Stimulated activated CD4-positive, alpha-beta T cell treated with anti-CD3 and anti-CD28 coated beads, TNF-alpha, amount 100 ng/mL, for 1 hour (primary cell): ENCODE measurements at places on chromosomes 1 and 21.

GRCh38 chr1:226711976-226712741 is 26.9 kb downstream of the ITPKB start:
- no peak for DNase-seq

- no peak for DNase-seq
These were observed 5.2 kb downstream of the DIO1 start for GRCh38 chr1:53899206-53899628.

DNA sequence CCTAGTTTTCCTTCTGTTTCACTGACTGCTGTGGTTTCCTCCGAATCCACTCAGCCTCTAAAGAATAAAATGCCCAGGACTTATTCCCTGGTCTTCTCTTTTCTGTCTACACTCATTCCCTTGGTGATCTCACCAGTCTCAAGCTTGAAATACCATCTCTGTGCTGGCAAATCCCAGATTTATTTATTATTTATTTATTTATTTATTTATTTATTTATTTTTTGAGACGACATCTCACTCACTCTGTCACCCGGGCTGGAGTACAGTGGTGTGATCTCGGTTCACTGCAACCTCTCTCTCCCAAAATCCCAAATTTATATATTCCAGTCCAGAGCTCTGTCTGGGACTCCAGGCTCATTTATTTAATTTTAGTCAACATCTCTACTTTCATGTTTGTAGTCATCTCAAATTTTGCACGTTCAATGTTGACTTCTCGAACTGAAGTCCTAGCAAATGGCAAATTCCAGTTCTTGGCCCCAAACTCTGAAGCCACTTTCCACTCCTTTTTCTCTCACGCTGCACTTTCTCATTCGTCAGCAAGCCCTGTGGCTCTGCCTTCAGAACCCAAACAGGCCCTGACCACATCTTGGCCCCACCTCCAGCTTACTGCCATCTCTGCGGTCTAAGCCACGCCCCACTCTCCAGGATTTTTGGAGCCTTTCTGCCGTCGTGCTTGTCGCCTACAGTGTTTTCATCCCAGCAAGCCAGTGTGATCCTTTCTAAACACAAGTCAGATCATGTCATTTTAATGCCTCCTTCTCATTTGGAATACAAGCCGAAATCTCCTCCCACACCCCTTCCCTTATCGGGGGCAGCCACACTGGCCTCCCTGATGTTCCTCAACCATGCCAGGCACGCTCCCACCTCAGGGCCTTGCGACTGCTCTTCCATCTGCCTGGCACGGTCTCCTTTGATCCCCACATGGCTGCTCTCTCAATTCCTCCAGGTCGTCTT is 14.2 kb upstream of the TENT5B start:
- no peak for DNase-seq

- DNase-seq = no peak
These were observed 83.8 kb upstream of the HOOK1 start for GRCh38 chr1:59730759-59731478.

GRCh38 chr1:77824694-77825093 is 45.2 kb downstream of the MIGA1 start:
- no peak for DNase-seq
